ENCODE measurements at places on chromosomes 11 and 22. TPM values are rescaled to one million over a fixed set of nuclear protein-coding genes. Genes with fewer than 3 reads are reported as not detected.
A peak's percentile ranks its signal among the peaks of the same experiment; 100 is the strongest.

The RTN4RL2 gene
- 1.0 TPM for total RNA-seq

The CCDC88B gene
- 7.2 TPM for total RNA-seq

The RAB39A gene
- not detected for total RNA-seq

DNA sequence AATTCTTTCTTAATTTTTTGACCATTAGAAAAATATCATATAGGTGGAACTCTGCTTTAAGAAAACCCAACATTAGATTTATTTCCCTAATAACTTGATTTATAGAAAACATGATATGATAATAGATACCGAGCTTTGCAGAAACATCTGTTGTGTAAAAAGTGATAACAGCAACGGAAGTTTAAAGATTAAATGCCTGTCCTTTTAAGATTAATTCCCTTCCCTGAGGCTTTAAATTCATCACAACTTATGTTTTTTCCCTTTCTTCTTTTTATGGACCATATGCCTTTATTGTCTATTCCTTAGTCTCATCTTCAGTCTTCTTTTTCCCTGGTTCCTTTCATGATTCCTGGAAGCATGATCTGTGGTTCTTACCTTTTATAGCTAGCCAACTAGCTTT is 1.9 kb downstream of the USP47 start:
- no peak for DNase-seq

DNA sequence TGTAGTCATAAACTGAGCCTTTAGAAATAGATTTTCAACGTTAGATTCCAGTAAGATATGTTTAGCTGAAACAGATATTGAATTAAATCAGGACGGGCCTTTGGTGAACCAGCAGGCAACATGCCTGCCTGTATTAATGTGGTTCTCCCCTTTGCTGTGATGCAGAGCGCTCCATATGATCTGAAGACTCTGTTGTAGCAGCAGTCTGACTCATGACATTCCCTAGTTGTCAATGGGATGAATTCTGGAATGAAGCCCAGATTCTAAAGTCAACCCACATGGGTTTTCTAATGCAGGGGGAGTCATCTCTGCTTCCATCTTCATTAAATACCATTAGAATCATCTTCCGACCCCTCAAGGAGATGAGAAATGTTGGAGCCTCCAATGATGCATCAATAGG is 864.5 kb downstream of the NTM start:
- DNase-seq, result no peak

DNA sequence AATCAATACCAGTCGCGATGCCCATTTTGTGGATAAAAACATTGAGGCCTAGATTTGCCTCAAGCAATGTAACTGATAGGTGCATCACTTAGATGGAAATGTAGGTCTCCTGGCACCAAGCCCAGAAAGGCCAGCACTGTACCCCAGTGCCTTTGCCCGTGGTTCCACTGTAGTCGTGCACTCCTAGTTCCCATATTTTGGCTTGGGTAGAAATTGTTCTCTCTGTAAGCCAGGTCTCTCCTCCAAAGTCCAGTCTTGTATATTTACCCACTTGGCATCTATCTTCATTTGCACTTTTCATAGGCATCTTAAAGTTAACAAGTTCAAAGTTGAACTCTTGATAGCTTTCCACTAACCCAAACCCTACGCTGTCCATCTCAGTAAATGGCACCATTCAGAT is 41.6 kb upstream of the DMC1 start:
- DNase-seq, result no peak

- DNase-seq, result peak; percentile 37
Measured at GRCh38 chr11:67022961-67023956, at the start of gene SYT12. Gene SYT12, plus strand, starts transcription at chr11:67023134. Its CDS starts 7,011 bp downstream, at chr11:67030145.

DNA sequence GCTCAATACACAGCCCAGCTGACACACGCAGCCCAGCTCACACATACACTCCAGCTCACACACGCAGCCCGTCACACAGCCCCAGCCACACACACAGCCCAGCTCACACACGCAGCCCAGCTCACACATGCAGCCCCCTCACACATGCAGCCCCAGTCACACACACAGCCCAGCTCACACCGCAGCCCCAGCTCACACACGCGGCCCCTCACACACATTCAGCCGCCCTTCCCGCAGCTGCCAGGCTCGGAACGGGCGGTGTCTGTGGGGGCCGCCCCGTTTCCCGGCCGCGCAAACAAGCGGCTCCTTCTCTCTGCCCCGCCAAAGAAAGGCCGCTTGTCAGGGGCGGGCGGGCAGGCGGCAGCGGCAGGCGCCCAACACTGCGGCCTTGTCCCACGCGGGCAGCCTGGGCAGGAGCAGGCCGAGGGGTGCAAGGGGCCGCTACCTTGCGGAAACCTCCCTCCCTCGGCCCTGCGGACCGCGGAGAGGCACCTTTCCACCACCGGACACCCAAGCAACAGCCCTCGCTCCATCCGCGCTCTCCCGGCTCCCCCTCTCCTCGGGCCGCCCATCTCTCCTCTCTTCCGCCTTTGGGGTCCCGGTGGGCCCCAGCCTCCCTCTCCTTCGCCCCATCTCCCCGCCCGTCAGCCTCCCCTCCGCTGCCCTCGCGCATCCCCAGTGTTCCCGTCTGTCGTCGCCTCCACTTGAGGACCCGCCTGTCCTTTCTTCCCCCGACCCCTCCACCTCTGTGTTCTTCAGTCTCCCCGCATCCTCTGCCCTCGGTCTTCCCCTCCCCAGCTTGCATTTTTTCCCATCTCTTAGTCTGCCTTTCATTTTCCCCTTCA is 2.2 kb downstream of the PHLDB1 start:
- DNase-seq, result no peak

DNA sequence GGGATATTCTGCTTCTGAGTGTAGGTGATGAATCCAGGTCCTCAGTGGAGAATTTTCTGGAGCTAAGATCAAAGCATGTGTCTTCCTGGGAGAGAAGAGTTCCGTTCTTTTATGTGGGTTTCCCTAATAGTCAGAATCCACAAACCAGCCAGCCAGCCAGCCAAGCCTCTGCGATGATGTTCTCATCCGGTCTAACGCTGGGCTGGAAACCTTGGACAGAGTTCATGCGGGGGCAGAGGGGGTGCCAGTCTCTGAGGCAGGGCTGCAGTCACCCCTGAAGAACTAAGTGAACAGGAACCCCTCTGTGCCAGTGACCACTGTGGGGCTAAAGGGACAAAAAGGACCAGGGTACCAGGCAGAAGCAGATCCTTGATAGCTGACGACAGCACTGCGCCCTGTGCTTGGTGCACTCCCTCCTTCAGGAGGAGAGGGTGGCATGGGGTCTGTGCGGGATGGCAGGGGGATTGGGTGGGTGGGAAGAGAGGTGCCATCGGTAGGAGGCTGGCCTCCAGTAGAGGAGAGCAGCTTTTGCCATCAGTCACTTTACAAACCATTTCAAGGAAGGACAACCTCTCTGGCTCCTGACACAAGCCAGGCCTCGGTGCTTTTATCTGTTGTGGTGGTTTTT is 27.1 kb downstream of the ADAMTS15 start:
- DNase-seq, result no peak

- peak; percentile 66 for DNase-seq
Measured at GRCh38 chr11:44950031-44950624, 555 bp downstream of the TP53I11 start.

DNA sequence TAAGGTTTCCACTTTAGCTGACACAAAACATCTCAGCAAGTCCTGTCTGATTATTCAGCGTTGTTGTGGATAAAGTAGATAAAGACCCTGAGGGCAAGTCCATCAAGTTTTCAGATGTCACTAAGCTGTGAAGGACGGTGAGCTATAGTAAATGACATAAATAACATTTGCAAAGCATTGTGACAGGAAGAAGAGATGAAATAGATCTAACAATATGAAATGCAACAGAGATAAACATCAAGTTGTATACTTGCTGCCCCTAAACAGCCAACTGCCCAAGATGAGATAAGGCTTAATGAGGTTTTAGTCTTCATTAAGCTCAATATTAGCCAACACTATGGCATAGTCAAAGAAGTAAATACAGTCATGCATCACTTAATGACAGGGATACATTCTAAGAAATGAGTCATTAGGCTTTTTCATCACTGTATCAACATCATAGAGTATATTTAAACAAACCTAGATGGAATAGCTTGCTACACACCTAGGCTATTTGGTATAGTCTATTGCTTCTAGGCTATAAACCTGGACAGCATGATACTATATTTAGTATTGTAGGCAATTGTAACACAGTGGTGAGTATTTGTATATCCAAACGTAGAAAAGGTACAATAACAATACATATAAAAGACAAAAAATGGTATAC is 625.1 kb upstream of the ANO5 start:
- no peak for DNase-seq

GRCh38 chr11:2517016-2517385 is 72.2 kb downstream of the KCNQ1 start:
- DNase-seq, result no peak

DNA sequence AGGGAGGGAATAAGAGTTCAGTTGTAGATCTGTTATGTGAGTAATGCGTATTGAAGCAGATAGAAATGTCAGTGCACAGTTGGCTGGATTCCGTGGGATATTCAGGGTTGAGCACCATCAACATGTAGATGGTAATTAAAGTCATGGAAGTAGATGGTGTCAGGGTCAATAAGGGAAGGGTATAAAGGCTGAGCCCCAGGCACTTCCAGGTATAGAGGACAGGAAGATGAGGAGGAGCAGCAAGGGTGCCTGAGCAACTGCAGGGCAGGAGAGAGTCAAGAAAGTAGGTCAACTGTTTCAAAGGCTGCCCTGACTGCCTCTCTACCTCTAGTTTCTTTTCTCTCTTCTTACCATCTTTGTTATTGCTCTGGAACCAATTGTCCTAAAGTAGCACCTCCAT is 85.9 kb downstream of the MICAL2 start:
- DNase-seq, result no peak

DNA sequence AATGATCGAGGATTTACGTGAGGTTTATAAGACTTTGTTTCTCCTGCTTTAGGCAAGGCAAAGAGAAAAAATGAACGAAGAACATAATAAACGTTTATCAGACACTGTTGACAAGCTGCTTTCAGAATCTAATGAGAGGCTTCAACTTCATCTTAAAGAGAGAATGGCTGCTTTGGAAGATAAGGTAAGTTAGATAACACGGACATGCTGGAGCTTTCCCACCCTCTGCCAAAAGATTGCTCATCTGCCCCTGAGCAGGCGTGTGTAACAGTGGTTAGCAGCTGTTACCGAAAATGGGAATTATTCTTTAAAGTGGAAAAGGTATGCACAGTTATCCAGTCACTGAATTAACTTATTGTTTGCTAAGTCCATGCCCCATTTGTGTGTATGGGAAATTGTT is 62.8 kb upstream of the CTTN start:
- DNase-seq, result no peak

GRCh38 chr11:92675810-92676209 is 293.6 kb upstream of the MTNR1B start:
- DNase-seq, result no peak

GRCh38 chr22:33806191-33806590 is 114.1 kb downstream of the LARGE1 start:
- no peak for DNase-seq

GRCh38 chr11:40280159-40281051 is 1179.0 kb downstream of the LRRC4C start:
- DNase-seq, result peak; percentile 55

- peak; percentile 28 for DNase-seq
Measured at GRCh38 chr11:76251226-76251575, 44.9 kb upstream of the WNT11 start.

GRCh38 chr11:19968860-19969259 is 191.4 kb downstream of the DBX1 start:
- DNase-seq, result no peak
